ENCODE measurements at places on chromosomes 12 and 14.

- no peak for DNase-seq
These were observed 1387.4 kb downstream of the FSCB start for GRCh38 chr14:43119672-43120071.

DNA sequence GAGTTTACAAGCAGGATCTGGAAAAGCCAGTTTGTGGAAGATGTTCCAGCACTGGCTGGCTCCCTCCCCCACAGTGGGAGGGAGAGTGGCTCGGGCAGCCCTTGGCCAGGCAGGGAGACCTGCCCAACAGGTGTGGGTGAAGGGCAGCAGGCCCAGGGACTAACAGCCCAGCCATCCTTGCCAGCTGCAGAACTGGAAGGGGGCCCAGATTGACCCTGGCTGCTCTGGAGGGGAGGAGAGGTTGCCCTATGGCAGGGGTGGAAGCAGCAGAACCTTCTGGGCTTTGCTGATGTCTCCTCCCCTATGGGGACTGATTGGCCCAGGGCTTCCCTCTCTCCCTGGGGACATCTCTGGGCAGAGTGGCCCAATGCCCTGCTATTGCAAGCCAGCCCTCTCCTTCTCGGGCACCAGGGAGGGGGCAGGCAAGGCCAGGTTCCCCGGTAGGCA lies 20.5 kb downstream of the IRF2BPL start:
- no peak for DNase-seq

DNA sequence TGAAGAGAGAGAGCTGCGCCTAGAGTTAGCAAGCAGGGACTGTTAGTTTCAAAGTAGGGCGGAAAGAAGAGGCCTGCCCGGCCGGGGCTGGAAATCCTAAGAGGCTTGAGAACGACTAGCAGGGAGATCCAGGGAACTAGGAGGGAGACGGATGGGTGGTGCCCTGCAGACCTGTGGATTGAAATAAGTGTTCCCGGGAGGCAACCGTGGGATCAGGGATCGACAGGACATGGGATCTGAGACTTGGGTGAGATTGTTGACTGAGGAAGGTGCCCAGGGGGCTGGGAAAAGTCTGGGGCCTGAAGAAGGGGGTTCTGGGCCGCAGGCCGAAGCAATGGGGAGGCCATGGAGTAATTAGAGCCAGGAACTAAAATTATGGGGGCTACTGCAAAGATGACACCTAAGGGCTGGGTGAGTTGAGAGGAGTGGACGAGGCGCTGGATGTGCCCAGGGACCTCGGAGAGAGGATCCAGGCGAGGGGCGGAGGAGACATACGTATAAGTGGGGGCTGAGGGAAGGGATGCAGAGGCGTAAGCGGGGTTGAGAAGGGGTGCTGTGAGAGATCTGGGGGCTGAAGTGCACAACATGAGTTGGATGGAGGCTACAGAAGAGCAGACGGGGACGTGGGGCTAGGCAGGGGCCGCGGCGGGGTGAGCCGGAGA lies 635 bp downstream of the LTA4H start:
- peak; percentile 37 for DNase-seq

DNA sequence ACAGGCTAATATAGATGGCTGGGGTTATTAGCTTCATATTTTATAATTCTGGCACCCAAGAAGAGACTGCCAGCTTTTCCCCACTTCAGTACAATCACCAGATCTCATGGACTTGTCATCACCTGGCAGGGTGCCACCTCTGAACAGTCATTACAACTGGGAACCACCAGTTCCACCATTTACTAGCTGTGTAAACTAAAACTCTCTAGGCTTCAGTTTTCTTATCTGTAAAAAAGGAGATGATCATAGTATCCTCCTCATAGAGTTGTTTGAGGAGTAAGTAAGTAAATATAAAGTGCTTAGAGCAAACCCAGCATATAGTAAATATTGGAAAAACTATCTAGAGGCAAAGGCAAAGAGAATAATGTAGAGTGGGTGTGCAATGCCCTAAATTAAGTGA lies 19.3 kb downstream of the CPNE8 start:
- no peak for DNase-seq

GRCh38 chr12:85865890-85866289 lies 8.2 kb upstream of the NTS start:
- DNase-seq: no peak

DNA sequence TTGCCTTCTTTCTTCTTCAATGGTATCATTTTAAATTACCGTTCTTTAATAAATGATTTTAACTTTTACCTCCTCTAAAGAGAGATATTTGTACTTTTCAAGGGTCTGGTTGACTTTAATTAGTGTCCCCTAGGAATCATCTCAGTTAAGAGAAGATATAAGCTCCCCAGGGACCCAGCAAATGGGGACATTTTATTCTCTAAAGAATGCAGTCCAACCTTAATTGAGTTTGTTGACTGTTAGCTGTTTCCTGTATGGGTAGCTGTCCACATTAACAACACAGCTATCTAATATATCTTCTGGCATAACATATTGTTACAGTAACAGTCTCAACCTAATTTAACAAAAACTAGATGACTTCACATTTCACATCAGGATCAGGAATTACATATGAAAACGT lies 241.6 kb upstream of the NPAS3 start:
- no peak for DNase-seq

- no peak for DNase-seq
These were observed 76.8 kb downstream of the TSPAN9 start for GRCh38 chr12:3154006-3154405.

- DNase-seq: no peak
These were observed 710.6 kb downstream of the SLC6A15 start for GRCh38 chr12:84201976-84202375.

- DNase-seq: no peak
These were observed 2.8 kb upstream of the EML1 start for GRCh38 chr14:99790201-99790977.

- DNase-seq: no peak
These were observed 479.2 kb downstream of the RMST start for GRCh38 chr12:97941686-97942354.

GRCh38 chr12:48157018-48157888 lies at the start of gene ASB8:
TSS of gene ASB8 (minus strand) at chr12:48157515. CDS start at chr12:48153496, 4,019 bp downstream.
- DNase-seq: peak; percentile 98

GRCh38 chr14:61101803-61102548 lies 120.9 kb downstream of the SLC38A6 start:
- no peak for DNase-seq

GRCh38 chr14:22539831-22540230 lies 49.2 kb downstream of the DAD1 start:
- DNase-seq: no peak

GRCh38 chr14:104090071-104090748 lies 4.7 kb downstream of the ASPG start:
- DNase-seq: no peak

GRCh38 chr14:100114109-100114765 lies 45.2 kb downstream of the DEGS2 start:
- DNase-seq: no peak

DNA sequence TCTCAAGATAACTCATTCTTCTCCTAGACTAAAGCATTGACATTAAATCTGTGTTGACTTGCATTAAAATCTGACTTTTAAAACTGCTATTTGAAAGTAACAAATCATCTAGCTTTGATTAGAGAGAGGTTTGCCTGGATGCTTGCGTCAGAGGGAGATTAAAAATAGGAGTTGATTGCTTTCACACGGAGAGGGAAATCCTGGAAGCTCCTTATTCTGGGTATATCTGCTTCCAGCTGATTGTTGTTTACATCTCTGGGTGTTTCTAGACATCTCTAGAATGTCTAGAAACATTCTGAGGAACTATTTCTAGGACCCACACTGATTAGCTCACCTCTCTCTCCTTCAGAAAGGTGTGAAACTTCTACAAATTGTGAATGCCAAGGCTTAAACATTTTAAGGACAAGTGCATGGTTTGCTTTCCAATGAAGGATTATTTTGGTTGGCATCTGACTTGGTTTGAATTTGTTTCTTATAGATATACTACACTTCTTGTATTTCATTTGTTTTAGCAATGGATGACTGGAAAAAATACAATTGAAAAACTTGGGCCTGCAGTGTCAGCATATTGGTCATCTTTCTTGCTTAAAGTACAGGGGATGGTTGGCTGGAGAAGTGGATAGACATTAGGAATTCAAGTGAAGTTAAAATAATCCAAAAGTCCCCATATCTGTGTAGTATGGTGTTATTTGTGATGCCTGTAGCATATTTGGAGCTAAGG lies 2.1 kb downstream of the DIP2B start:
- DNase-seq: no peak

DNA sequence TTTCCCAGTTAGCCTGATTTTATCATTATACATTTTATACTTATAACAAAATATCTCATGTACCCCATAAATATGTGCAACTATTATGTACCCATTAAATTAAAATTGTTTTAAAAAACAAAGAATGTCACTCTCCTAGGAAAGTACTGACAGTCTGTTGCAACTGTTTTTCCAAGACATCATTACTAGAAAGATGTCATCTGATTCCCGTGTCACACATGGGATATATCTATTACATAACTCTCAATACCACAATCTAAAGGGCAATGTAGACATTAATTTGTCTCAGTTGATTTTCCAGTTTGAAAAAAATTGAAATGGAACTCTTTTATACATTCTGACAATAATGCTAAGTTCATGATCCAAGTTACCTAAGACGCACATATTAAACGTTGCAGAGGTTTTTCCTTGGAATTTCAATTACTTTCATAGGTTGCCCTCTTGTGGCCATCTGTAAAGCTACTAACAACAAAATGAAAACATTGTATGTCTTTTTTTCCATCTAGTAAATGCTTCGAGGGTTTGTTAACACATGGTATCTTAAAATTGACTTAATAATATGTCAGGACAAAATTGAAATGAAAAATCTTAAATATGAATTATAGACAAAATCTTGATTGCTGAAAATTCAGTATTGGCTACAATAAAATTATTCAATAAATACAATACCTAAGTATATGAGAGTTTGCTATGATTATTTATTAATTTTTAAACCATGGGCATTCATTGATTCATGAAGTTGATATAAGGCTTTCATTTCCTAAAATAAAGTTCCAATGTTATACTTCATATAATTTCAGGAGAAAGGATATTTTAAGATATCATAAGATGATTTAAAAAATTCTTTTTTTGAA lies 131.6 kb downstream of the PPFIA2 start:
- no peak for DNase-seq

DNA sequence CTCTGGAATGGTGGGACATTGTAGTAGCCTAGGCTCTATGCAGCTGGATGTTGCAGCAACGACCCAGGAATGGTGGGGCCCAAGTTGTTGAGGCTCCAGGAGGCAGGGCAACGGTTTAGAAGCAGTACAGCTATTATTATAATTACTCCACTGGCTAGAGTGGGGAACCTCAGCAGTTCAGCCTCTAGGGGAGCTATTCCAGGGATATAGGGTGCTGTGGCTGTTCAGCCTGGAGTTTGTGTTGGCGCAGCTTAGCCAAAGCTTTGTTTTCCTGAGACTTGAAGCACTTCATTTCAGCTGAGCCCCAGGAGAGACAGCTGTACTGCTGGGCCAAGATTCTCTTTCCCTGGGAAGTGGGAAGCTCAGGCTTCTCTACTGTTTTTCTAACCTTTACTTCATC lies 1023.0 kb upstream of the ATXN7L3B start:
- DNase-seq: no peak

GRCh38 chr14:30375296-30375892 lies 183.6 kb upstream of the G2E3 start:
- DNase-seq: peak; percentile 29

GRCh38 chr12:53184828-53185227 lies 4.1 kb upstream of the CSAD start:
- no peak for DNase-seq

DNA sequence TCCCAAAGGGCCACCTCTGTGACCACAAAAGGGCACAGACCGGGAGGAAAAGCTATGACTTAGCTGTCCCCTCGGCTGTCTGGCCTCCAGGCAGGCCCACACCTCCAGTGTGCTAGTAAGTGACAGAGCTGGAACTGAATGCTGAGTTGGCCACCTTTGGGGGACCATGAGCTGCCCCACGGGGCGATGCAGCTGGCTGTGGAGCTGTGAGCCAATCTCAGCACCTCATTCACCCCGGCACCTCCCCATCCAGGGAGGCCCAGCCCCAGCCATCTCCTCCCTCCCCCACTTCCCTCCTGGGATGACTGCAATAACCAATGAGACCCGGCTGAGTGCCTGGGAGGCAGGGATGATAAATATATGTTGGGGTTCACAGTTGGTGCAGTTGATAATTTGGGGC lies 12.2 kb upstream of the TESC start:
- no peak for DNase-seq

GRCh38 chr12:118714051-118714460 lies 267.3 kb upstream of the SRRM4 start:
- no peak for DNase-seq

DNA sequence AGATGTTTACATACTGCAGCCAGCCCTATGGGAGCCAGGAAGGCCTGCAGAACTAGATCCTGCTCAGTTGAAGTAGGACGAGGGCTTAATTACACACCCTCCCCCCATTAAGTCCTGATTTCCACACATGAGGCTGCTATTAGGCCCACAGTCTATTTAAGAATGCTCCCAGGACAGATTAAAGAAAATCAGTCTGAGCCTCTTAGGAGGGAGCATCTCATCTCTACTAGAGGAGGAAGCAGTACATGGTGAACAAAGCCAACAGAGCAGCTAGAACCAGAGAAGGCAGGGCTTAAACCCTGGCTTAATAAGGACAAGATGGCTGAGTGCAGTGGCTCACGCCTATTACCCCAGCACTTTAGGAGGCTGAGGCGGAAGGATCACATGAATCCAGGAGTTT lies 55.8 kb upstream of the ARHGAP5 start:
- DNase-seq: no peak

GRCh38 chr12:95168746-95169145 lies 48.5 kb downstream of the FGD6 start:
- no peak for DNase-seq

DNA sequence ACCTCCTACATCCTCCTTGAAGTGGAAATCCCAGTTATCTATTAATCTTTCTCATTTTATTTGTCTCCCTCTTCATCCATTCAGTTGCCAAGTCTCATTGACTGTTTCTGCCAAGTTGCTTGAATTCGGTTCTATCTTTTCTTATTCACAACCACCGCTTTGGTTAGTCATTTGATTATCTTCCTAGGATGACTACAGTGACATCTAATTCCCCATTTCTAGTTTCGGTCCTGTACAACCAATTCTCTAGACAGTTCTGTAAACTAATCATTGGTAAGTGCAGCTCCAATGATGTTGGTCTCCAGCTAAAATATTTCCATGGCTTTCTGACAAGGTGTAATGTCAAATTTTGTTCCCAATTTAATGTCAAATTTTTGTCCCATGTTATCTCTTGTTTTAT lies 220.1 kb downstream of the ADAMTS20 start:
- no peak for DNase-seq

GRCh38 chr14:82046512-82047226 lies 513.0 kb upstream of the SEL1L start:
- no peak for DNase-seq

DNA sequence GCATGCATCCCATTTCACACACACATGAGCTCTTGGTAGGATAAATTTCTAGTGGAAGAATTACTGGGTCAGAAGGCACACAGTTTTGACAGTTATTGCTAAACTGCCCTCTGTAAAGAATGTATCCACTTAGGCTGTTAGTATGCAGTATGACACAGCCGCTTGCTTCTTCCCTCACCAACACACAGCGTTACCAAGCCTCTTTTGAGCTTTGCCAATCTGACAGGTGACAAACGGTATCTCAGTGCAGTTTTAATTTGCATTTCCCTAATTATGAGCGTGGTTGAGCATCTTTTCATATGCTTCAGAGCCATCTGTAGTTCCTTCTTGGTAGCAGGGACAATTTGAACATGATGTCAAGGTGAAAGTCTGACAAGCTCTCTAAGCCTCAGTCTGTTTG lies 42.9 kb downstream of the HRK start:
- DNase-seq: no peak

GRCh38 chr12:121059031-121059898 lies 20.2 kb upstream of the OASL start:
- DNase-seq: no peak

- DNase-seq: no peak
These were observed 57.2 kb downstream of the LTBP2 start for GRCh38 chr14:74554742-74555362.

Measured in stimulated activated naive CD4-positive, alpha-beta T cell treated with Interleukin-2 at 50 U/mL for 16 hours (primary cell).